ENCODE measurements at places on chromosomes 13 and 19.

GRCh38 chr13:99207511-99207910 lies 6.9 kb downstream of the UBAC2 start:
- DNase-seq, result no peak
- H3K27ac ChIP-seq, result peak overlapping the region; percentile 92
- no peaks in the 10 kb centered on the region for H3K27me3 ChIP-seq
- H3K4me3 ChIP-seq, result peak overlapping the region; percentile 87
- H3K36me3 ChIP-seq, result peaks cover 40% of the 10 kb centered on the region
- peaks cover 67% of the 10 kb centered on the region for H3K4me1 ChIP-seq

DNA sequence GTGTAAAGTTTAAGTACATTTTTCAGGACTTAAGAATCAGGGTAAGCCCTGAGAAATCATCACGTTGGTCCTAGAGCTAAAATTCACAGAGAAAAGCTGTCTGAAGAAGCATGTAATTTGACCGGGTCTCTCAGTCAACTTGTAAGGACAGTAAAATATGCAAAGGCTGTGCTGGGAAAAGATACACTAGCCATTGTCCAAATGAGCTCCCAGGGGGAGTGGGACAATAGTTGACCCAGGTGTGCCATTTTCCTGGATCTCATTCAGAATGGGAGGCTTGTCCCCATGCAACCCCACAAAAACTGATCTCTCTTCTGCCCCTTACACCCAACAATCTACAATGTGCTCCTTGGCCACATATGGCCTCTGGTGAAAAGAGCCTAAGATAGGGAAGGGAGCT lies 437.9 kb downstream of the KLF12 start:
- no peak overlapping the region for H3K4me3 ChIP-seq
- peaks cover 34% of the 10 kb centered on the region for H3K36me3 ChIP-seq
- no peak for DNase-seq
- peaks cover 18% of the 10 kb centered on the region for H3K4me1 ChIP-seq

- H3K27me3 ChIP-seq, result peaks cover 77% of the 10 kb centered on the region
- H3K4me3 ChIP-seq, result no peak overlapping the region
Observed at GRCh38 chr19:13299838-13300237, 149.6 kb downstream of the IER2 start.

GRCh38 chr13:74771964-74772363 lies 637.8 kb upstream of the KLF12 start:
- no peaks in the 10 kb centered on the region for H3K4me1 ChIP-seq
- no peak overlapping the region for H3K4me3 ChIP-seq
- peaks cover 14% of the 10 kb centered on the region for H3K27me3 ChIP-seq
- no peak for DNase-seq
- H3K36me3 ChIP-seq, result peaks cover 3% of the 10 kb centered on the region

DNA sequence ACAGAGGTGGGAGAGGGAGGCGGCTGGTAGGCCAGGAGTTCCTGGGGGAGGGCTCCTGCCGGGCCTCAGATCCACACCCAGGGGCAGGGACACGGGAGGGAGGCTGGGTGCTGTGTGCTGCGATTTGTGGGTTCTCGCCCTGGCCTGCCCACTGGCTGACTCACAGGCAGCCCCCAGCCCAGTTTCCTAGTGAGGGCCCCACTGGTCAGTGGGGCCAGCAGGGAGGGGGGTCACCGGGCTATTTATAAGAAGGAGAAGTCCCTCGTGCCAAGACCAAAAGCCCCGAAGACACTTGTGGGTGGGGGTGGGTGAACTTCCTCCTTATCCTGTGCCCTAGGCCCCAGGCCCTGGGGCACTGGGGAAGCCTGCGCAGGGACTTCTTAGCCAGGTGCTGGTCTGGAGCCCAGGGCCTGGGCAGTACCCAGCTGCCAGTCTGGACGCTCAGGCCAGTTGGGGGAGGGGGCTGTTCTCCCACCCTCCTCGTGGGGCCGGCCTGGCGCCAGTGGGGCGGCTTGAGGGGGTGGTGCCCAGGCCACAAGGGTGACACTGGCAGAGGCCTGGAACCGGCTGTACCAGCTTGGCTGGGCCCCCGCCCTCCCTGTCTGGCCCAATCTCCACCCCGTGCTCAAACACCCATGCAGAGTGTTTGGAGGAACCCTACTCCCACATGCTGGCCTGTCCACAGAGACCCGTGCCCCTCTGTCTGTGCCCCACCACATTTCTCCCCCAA lies 5.0 kb upstream of the JUNB start:
- no peak for DNase-seq
- H3K27ac ChIP-seq, result no peak overlapping the region

DNA sequence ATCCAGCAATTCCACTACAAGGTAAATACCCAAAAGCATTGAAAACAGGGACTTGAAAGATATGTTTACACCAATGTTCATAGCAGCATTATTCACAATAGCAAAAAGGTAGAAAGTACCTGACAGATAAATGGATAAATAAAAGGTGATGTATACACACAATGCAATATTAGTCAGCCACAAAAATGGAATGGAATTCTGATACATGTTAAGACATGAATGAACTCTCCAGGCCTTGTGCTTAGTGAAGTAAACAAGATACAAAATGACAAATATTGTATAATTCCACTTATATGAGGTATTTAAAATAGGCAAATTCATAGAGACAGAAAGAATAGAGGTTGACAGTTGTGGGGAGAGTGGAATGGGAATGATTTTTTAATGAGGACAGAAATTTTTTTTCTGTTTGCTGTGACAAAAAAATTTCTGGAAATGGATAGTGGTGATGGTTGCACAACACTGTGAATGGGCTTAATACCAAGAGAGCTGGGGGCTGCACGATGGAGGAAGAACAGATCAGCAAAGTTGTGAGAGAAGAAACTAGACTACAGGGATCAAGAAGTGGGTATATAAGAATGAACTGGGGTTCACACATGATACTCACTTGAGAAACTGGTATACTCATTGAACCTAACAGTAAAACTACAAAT lies 137.2 kb downstream of the MZT1 start:
- no peaks in the 10 kb centered on the region for H3K36me3 ChIP-seq
- H3K27me3 ChIP-seq, result no peaks in the 10 kb centered on the region
- no peaks in the 10 kb centered on the region for H3K4me1 ChIP-seq
- no peak for DNase-seq
- no peak overlapping the region for H3K27ac ChIP-seq
- no peak overlapping the region for H3K4me3 ChIP-seq

- H3K4me3 ChIP-seq, result peak overlapping the region; percentile 93
- peak overlapping the region; percentile 96 for H3K27ac ChIP-seq
- no peaks in the 10 kb centered on the region for H3K27me3 ChIP-seq
- DNase-seq, result peak; percentile 69
- peaks cover 47% of the 10 kb centered on the region for H3K4me1 ChIP-seq
Observed at GRCh38 chr19:1069009-1069779, 2.2 kb downstream of the ARHGAP45 start.

DNA sequence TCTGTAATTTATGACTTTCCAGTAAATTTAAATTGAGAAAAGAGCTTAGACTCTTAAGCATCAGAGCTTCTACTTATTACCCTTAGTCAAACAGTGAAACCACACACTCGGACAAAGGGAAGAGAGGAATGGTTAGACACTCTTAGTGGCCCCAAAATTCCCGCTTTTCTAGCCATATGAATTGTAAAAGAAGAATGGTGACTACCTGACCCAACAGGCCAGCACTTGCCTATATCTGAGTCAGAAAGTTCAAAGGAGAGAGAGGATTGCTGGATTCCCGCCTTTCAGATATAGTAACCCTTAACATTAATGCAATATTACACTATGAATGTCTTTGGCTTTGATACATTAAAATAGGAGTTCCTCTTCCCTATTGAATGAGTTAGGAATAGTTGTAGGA lies 317.3 kb downstream of the PCDH17 start:
- peaks cover 2% of the 10 kb centered on the region for H3K36me3 ChIP-seq
- H3K27me3 ChIP-seq, result no peaks in the 10 kb centered on the region
- no peaks in the 10 kb centered on the region for H3K4me1 ChIP-seq
- H3K27ac ChIP-seq, result no peak overlapping the region
- no peak overlapping the region for H3K4me3 ChIP-seq
- DNase-seq, result no peak

- H3K27ac ChIP-seq, result no peak overlapping the region
- H3K4me3 ChIP-seq, result no peak overlapping the region
- H3K27me3 ChIP-seq, result no peaks in the 10 kb centered on the region
- no peak for DNase-seq
- H3K4me1 ChIP-seq, result no peaks in the 10 kb centered on the region
Observed at GRCh38 chr13:75666646-75667351, 30.7 kb downstream of the LMO7 start.

- H3K4me3 ChIP-seq, result no peak overlapping the region
- no peak overlapping the region for H3K27ac ChIP-seq
- DNase-seq, result no peak
- H3K4me1 ChIP-seq, result no peaks in the 10 kb centered on the region
Observed at GRCh38 chr19:13082192-13083007, 20.3 kb downstream of the LYL1 start.

DNA sequence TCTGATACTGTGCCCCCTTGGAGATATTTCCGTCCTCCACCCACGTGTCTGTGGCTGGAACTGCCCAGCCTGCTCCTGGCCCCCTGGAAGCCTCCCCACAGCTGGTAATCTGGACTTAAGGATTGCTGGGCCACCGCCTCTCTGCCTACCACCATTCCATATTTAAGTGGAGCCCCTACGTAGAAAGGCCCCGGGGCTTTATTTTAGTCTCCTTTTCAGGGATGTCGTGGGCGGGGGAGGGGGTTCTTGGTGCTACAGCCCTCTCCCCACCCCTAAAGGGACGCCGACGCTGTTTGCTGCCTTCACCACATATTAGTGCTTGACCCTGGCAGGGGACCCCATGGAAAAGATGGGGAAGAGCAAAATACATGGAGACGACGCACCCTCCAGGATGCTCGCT lies 2.7 kb upstream of the NOP53 start:
- peaks cover 18% of the 10 kb centered on the region for H3K36me3 ChIP-seq
- H3K27ac ChIP-seq, result no peak overlapping the region
- H3K4me3 ChIP-seq, result peak overlapping the region; percentile 74
- no peaks in the 10 kb centered on the region for H3K27me3 ChIP-seq

DNA sequence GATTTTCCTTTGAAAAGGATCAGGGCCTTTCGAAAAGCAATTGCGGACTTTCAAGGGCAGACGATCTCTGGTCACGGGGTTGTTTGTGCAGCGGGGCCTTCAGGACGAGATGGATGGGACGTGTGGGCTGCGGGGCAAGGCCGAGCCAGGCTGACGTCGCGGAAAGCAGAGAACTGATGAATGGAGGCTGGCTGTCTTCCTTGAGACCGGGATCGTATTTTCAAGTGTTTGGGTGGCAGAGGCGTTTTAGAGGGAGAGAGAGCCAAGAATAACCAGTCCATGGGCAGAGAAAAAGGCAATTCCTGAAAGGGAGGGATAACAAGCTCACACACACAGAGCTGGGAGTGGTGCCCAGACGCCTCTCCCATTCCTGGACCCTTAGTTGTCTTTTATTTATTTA lies 138.9 kb upstream of the USP29 start:
- no peak overlapping the region for H3K27ac ChIP-seq
- H3K27me3 ChIP-seq, result no peaks in the 10 kb centered on the region
- H3K4me1 ChIP-seq, result no peaks in the 10 kb centered on the region
- no peak overlapping the region for H3K4me3 ChIP-seq

- no peak for DNase-seq
- H3K4me3 ChIP-seq, result no peak overlapping the region
Observed at GRCh38 chr13:76762721-76763120, 123.5 kb downstream of the KCTD12 start.

- H3K27ac ChIP-seq, result no peak overlapping the region
- no peak for DNase-seq
- H3K4me3 ChIP-seq, result no peak overlapping the region
- no peaks in the 10 kb centered on the region for H3K27me3 ChIP-seq
- H3K36me3 ChIP-seq, result peaks cover 7% of the 10 kb centered on the region
Observed at GRCh38 chr19:517721-518597, 10.7 kb downstream of the TPGS1 start.

- peaks cover 22% of the 10 kb centered on the region for H3K36me3 ChIP-seq
- H3K4me3 ChIP-seq, result no peak overlapping the region
- no peaks in the 10 kb centered on the region for H3K4me1 ChIP-seq
- no peaks in the 10 kb centered on the region for H3K27me3 ChIP-seq
- no peak overlapping the region for H3K27ac ChIP-seq
Observed at GRCh38 chr19:1577929-1578618, 9.9 kb upstream of the MEX3D start.

DNA sequence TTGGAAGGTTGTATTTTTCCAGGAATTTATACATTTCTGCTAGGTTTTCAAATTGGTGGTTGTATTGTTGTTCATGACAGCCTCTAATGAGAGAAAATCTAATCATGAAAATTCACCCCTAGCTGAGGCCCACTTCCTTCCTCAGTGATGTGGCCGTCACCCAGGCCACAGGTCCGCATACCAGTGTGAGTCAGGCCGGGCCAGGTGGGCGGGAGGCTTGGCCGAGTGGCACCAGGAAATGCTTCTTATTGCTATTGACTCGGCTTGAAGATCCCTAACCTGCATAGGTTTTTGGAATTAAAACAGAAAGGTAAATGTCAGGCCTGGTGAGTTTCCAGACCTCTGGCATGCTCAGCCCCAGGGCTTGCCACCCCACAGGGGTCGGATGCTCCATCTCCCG lies 88.7 kb downstream of the SCGB2B2 start:
- DNase-seq, result no peak
- H3K4me3 ChIP-seq, result no peak overlapping the region
- H3K27ac ChIP-seq, result no peak overlapping the region

DNA sequence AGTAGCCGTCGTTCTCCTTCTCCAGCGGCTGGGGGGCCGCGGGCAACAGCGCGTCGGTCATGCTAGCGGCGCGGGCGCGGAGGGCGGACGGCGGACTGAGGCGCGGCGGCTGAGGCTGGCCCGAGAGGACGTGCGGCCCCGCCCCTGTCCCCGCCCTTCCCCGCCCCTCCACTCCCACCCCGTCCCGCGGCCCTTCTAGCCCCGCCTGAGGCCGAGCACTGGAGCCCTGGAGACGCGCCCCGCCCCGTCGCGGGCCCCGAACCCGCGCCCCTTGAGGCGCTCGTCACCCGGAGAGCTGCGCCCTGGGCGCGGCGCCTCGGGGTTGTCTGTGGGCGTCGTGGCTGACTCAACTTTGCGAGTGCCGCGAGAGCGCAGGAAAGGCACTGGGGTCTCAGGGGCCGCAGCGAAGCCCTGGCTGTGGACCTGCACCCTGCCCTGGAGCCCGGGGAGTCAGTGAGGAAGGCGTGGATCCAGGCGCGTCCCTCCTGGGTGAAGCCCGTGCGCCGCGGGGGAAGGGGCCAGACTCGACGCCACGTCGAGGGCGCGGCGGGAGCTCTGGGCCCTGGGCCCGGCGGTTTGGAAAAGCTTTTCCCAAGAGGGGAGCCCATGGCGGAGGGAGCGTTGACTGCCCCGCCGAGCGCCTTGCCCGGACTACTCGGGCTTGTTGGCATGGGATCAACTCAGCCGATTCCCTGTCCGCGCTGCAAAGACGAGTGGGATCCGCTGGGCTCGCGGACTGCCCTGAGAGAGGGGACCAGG lies at the start of gene RHPN2:
Gene RHPN2, minus strand, starts transcription at position 97 of the 759 bp plus-strand sequence. Its CDS starts 36 bp downstream, at position 61.
- no peak for DNase-seq
- peaks cover 16% of the 10 kb centered on the region for H3K27me3 ChIP-seq
- no peaks in the 10 kb centered on the region for H3K4me1 ChIP-seq
- peak within 1 kb of the TSS; percentile 65 for H3K4me3 ChIP-seq
- peaks cover 4% of the 10 kb centered on the region for H3K36me3 ChIP-seq
- no peak within 1 kb of the TSS for H3K27ac ChIP-seq

GRCh38 chr13:39692660-39693438 lies 37.4 kb downstream of the COG6 start:
- peaks cover 1% of the 10 kb centered on the region for H3K36me3 ChIP-seq
- H3K27ac ChIP-seq, result no peak overlapping the region
- DNase-seq, result no peak
- H3K27me3 ChIP-seq, result no peaks in the 10 kb centered on the region
